ENCODE measurements at places on chromosomes 11 and 22. TPM values are rescaled to one million over a fixed set of nuclear protein-coding genes. Genes with fewer than 3 reads are reported as not detected.
A peak's percentile ranks its signal among the peaks of the same experiment; 100 is the strongest.

SCARF2 gene
- 1.7 TPM for total RNA-seq

GRCh38 chr22:28773461-28773867 lies 969 bp downstream of the CCDC117 start:
- peak overlapping the region; percentile 75 for H3K4me3 ChIP-seq
- peaks cover 12% of the 10 kb centered on the region for H3K36me3 ChIP-seq
- peaks cover 9% of the 10 kb centered on the region for H3K4me1 ChIP-seq
- no peak for DNase-seq
- no peaks in the 10 kb centered on the region for H3K27me3 ChIP-seq

- H3K4me1 ChIP-seq = no peaks in the 10 kb centered on the region
- H3K27me3 ChIP-seq = no peaks in the 10 kb centered on the region
- DNase-seq = no peak
- no peak overlapping the region for H3K27ac ChIP-seq
Observed at GRCh38 chr22:25941365-25941960, 199.5 kb downstream of the MYO18B start.

GRCh38 chr11:102989379-102990047 lies 34.0 kb upstream of the MMP13 start:
- H3K36me3 ChIP-seq = no peaks in the 10 kb centered on the region
- H3K4me1 ChIP-seq = no peaks in the 10 kb centered on the region
- no peak overlapping the region for H3K4me3 ChIP-seq
- H3K27ac ChIP-seq = no peak overlapping the region
- H3K27me3 ChIP-seq = peaks cover 3% of the 10 kb centered on the region

IGLL1 gene
- 17.4 TPM for total RNA-seq

DNA sequence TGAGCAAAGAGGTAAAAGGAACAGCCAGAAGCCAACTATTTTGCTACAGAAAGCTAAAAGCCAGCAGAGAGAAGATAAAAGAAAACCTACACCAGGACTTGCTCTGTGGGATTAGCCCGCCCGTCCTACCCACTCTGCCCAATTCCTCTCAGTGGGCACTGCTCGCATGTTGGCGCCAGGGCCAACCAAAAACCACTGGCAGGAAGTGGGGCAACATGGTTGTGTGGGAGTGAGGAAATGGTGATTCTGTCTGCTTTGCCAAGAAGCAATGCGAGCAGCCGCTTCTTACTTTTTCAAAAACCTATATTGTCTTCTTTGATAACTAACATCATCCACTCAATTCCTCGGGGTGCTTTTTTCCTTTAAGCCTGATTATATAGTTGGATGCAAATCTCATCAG lies 14.2 kb upstream of the APOA1 start:
- peaks cover 12% of the 10 kb centered on the region for H3K4me1 ChIP-seq
- H3K27me3 ChIP-seq = no peaks in the 10 kb centered on the region
- H3K36me3 ChIP-seq = peaks cover 10% of the 10 kb centered on the region
- DNase-seq = no peak

GRCh38 chr11:11798586-11799438 lies 43.0 kb upstream of the USP47 start:
- no peak overlapping the region for H3K27ac ChIP-seq
- no peaks in the 10 kb centered on the region for H3K27me3 ChIP-seq
- no peaks in the 10 kb centered on the region for H3K4me1 ChIP-seq
- H3K4me3 ChIP-seq = no peak overlapping the region
- no peaks in the 10 kb centered on the region for H3K36me3 ChIP-seq

TRIM34 gene
- total RNA-seq = 2.8 TPM

DNA sequence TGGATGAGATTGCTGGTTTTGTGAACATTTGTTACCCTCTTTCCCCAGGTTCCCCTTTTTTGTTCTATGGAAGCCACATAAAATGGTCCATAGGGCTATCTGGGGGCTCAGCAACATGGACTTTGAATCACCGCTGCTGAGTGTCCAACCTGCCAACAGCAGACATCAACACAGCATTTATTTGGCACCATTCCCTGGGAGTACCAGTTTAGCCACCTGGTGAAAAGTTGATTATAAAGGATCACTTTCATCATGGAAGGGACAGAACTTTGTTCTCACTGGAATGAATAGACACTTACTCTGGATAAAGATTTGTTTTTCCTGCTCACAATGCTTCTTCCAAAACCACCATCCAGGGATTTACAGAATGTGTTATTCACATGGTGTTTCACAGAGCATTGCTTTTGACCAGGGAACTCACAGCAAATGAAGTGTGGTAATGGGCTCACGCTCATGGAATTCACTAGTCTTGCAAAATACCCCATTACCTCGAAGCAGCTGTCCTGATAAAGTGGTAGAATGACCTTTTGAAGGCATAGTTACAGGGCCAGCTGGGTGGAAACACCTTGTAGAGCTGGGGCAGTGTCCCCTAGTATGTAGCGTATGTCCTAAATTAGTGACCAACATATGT lies 43.9 kb downstream of the ADM start:
- no peaks in the 10 kb centered on the region for H3K27me3 ChIP-seq
- no peak for DNase-seq
- peaks cover 9% of the 10 kb centered on the region for H3K4me1 ChIP-seq
- H3K27ac ChIP-seq = no peak overlapping the region

- no peaks in the 10 kb centered on the region for H3K4me1 ChIP-seq
- DNase-seq = no peak
- no peak overlapping the region for H3K4me3 ChIP-seq
- peaks cover 33% of the 10 kb centered on the region for H3K36me3 ChIP-seq
Observed at GRCh38 chr22:42842658-42843370, 14.3 kb downstream of the ARFGAP3 start.

DNA sequence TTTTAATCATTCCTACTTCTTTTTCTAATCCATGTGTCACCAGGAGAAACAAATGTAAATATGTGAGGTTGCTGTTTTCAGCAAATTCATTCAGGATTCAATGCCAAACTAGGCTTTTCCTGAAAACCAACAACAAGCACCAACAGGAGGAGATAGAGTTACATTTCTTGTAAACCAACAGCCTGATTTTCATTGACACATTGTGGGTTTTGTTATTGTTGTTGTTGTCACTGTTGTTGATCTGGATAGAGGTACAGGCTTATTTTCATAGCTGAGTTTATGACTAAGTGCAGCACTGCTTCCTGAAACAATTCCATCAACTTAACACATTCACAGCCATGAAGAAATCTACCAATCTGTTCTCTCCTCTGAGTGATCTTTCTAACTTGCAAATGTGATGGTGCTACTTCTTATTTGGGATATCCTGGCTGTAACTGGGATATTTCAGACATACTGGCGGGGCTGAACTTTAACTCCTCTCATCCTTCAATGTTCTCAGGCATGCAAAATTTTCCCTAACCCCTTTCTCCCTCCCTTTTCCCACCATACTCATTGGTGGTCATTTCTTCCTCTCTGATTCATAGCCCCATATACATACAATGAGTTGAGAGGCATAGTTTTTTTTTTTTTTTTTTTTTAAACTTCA lies 65.5 kb downstream of the ME3 start:
- DNase-seq = no peak
- H3K27me3 ChIP-seq = no peaks in the 10 kb centered on the region
- no peaks in the 10 kb centered on the region for H3K4me1 ChIP-seq
- no peaks in the 10 kb centered on the region for H3K36me3 ChIP-seq

CABP2 gene
- total RNA-seq = not detected

- no peak overlapping the region for H3K4me3 ChIP-seq
- H3K27ac ChIP-seq = no peak overlapping the region
- DNase-seq = no peak
Observed at GRCh38 chr11:1117992-1118391, 39.8 kb upstream of the MUC5AC start.

DNA sequence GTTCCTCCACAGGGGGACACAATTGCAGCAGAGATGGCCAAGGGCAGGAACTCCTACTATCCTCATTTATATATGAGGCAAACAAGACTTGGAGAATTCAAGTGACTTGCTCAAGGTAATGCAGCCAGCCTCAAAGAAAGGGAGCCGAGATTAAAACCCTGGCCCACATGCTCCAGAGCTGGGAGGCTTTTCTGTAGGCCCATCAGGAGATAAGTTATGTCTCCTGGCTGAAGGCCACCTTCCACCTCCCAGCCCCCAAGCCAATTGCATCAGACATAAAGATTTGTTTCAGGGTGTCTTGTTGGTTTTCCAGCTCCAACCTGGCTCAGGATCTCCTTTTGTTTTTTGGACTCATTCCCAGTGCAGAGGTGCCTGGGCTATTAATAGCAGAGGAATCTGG lies 59.5 kb downstream of the SMIM38 start:
- no peaks in the 10 kb centered on the region for H3K4me1 ChIP-seq
- H3K27ac ChIP-seq = no peak overlapping the region
- H3K27me3 ChIP-seq = no peaks in the 10 kb centered on the region
- DNase-seq = no peak
- H3K36me3 ChIP-seq = no peaks in the 10 kb centered on the region

DNA sequence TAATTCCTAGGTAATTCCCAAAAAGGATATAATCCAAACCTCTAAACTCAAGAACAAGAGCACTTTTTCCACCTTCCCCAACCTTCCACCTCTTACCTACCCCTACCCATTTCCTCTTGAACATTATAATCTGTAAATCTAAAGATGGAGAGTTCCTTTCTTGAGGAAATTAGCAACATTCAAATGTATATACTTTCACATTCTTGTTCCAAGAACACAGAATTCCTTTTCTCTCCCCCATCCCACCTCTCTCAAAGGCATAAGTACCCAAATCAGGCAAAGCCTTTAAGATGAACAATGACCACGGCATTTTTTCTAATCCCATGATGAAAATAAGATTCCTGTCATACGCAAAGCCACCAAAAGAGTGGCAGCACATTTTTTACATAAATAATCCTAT lies 18.3 kb downstream of the RRAS2 start:
- no peaks in the 10 kb centered on the region for H3K27me3 ChIP-seq
- no peak for DNase-seq
- H3K27ac ChIP-seq = no peak overlapping the region

GRCh38 chr11:108224911-108225786 lies 2.3 kb downstream of the ATM start:
- H3K4me1 ChIP-seq = peaks cover 11% of the 10 kb centered on the region
- H3K4me3 ChIP-seq = no peak overlapping the region
- no peak for DNase-seq
- H3K36me3 ChIP-seq = peaks cover 2% of the 10 kb centered on the region
- H3K27ac ChIP-seq = peak overlapping the region; percentile 90

GRCh38 chr11:45852712-45853101 lies 5.4 kb downstream of the CRY2 start:
- no peak for DNase-seq
- peaks cover 21% of the 10 kb centered on the region for H3K36me3 ChIP-seq
- no peaks in the 10 kb centered on the region for H3K27me3 ChIP-seq

C11orf71 gene
- total RNA-seq = 8.0 TPM

GRCh38 chr11:126834149-126834548 lies 166.4 kb downstream of the KIRREL3 start:
- H3K4me1 ChIP-seq = no peaks in the 10 kb centered on the region
- no peak for DNase-seq
- H3K4me3 ChIP-seq = no peak overlapping the region
- peaks cover 3% of the 10 kb centered on the region for H3K27me3 ChIP-seq

- no peak overlapping the region for H3K27ac ChIP-seq
- no peaks in the 10 kb centered on the region for H3K36me3 ChIP-seq
- peaks cover 17% of the 10 kb centered on the region for H3K4me1 ChIP-seq
- no peaks in the 10 kb centered on the region for H3K27me3 ChIP-seq
Observed at GRCh38 chr22:31295831-31296657, 3.8 kb upstream of the PIK3IP1 start.

DNA sequence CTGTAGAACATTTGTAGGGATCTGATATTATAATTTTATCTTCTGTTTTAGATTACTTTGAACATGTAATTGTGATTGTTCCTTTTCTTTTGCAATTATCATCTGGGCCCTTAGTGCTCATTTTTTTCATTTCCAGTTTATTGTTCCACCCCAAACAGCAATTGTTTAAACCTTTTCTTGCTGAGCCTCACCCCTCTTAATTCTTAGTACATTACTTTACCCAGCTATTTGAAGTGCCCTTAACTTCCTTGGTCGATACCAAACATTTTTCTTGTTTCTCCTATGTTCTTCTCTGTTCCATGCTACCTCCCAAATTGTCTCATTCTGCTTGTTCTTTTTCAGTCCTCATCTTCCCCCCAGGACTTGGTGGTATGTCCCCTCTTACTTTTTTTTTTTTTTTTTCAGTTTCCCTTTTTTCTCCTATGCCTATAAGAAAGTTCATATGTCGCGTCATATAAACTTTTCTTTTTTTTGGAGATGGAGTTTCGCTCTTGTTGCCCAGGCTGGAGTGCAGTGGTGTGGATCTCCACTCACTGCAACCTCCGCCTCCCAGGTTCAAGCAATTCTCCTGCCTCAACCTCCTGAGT lies 3.5 kb downstream of the CUL5 start:
- H3K27ac ChIP-seq = no peak overlapping the region
- H3K36me3 ChIP-seq = no peaks in the 10 kb centered on the region
- DNase-seq = no peak
- H3K4me1 ChIP-seq = peaks cover 8% of the 10 kb centered on the region

- H3K27me3 ChIP-seq = no peaks in the 10 kb centered on the region
- no peak for DNase-seq
- no peaks in the 10 kb centered on the region for H3K36me3 ChIP-seq
- no peaks in the 10 kb centered on the region for H3K4me1 ChIP-seq
- H3K27ac ChIP-seq = no peak overlapping the region
Observed at GRCh38 chr22:50684986-50685385, 12.4 kb downstream of the SHANK3 start.

WNT11 gene
- 1.1 TPM for total RNA-seq

GRCh38 chr11:66231561-66231960 lies 36.9 kb upstream of the RAB1B start:
- H3K4me3 ChIP-seq = no peak overlapping the region
- H3K27me3 ChIP-seq = no peaks in the 10 kb centered on the region
- no peak for DNase-seq
- no peak overlapping the region for H3K27ac ChIP-seq
- peaks cover 28% of the 10 kb centered on the region for H3K36me3 ChIP-seq

DNA sequence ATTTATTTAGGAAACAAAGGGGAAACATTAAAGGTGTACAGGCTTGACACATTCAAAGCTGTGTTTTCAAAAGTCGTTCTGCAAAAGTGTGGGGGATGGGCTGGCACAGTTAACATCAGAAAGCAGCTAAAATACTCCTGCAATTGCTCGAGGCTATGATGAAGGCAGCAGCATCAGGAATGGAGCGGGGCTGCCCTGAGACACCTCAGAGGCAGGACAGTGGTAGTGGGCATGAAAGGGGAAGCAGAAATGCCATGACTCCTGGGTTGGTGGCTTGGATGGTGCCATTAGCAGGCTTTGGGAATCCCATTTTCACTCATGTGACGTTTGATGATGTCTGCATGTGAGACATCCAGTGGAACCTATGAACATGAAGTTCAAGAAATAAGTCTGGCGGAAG lies 646 bp downstream of the NCAPD3 start:
- H3K4me3 ChIP-seq = peak overlapping the region; percentile 81
- H3K36me3 ChIP-seq = peaks cover 5% of the 10 kb centered on the region

DBX1 gene
- not detected for total RNA-seq

DNA sequence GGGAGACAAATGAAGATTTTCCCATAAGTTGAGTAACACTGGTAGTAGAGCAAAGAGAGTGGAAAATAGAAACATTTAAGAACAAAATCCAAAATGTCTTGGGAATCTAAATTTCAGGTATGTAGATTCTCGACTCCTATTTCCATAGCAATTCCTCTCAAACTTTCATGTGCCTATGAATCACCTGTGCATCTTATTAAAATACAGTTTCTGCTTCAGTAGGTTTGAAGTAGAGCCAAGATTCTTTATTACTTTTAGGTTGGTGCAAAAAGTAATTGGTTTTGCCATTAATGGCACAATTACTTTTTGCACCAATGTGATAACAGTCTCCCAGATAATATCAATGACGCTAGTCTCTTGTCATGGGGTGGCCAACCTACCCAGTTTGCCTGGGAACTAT lies 115.3 kb upstream of the SLC5A12 start:
- DNase-seq = no peak
- no peaks in the 10 kb centered on the region for H3K27me3 ChIP-seq
- no peaks in the 10 kb centered on the region for H3K36me3 ChIP-seq
